ENCODE measurements at places on chromosomes 2 and 18. TPM values are rescaled to one million over a fixed set of nuclear protein-coding genes. Genes with fewer than 3 reads are reported as not detected.

The UGT1A4 gene
- not detected for total RNA-seq

DNA sequence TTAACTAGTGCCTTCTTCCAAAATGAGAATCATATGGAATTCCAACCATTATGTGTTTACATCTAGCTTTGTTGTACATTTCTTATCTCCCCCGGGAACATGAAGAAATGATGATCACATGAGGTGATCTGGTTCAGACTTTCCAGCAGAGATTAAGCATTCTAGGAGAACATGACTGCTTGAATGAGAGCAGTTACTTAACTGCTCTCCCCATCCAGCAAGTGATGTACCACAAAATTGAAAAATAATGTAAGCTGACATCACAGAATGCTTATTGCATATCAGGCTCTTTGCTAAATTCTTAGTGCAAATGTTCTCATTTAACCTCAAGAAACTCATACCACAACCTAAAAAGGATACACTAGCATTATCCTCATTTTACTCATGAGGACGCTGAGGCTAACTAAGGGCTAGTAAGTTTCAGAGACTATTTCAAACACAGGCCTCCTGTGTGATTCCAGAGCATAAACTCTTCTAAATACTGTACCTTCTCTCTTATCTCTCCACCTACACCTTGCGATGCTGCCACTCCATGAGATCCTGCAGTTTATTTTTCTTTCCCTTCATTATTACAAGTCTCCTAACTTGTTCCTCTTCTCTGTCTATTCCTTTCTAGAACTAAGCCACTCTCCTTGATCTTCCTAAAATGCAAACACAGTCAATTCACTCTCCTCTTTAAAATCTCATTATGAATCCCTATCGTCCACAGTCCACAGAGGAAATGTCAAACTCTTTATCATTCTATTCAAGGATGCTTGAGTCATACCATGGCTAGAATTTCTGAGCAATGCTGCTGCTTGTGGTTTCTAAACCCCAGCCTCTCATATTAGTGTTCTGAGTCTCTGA, 1224.8 kb upstream of the ZEB2 start:
- no peaks in the 10 kb centered on the region for H3K36me3 ChIP-seq
- no peaks in the 10 kb centered on the region for H3K27me3 ChIP-seq
- no peak for DNase-seq
- no peaks in the 10 kb centered on the region for H3K4me1 ChIP-seq
- H3K4me3 ChIP-seq, result no peak overlapping the region

- no peaks in the 10 kb centered on the region for H3K36me3 ChIP-seq
- no peak overlapping the region for H3K4me3 ChIP-seq
- no peak for DNase-seq
- no peaks in the 10 kb centered on the region for H3K27me3 ChIP-seq
- no peak overlapping the region for H3K27ac ChIP-seq
Measured at GRCh38 chr2:165305391-165306096, 66.3 kb downstream of the SCN2A start.

The TFCP2L1 gene
- 0.17 TPM for total RNA-seq

The MTIF2 gene
- 15.6 TPM for total RNA-seq

GRCh38 chr18:24015639-24016631, 1.4 kb downstream of the TTC39C start:
- peak overlapping the region; percentile 91 for H3K4me3 ChIP-seq
- peaks cover 12% of the 10 kb centered on the region for H3K36me3 ChIP-seq
- H3K27me3 ChIP-seq, result no peaks in the 10 kb centered on the region

DNA sequence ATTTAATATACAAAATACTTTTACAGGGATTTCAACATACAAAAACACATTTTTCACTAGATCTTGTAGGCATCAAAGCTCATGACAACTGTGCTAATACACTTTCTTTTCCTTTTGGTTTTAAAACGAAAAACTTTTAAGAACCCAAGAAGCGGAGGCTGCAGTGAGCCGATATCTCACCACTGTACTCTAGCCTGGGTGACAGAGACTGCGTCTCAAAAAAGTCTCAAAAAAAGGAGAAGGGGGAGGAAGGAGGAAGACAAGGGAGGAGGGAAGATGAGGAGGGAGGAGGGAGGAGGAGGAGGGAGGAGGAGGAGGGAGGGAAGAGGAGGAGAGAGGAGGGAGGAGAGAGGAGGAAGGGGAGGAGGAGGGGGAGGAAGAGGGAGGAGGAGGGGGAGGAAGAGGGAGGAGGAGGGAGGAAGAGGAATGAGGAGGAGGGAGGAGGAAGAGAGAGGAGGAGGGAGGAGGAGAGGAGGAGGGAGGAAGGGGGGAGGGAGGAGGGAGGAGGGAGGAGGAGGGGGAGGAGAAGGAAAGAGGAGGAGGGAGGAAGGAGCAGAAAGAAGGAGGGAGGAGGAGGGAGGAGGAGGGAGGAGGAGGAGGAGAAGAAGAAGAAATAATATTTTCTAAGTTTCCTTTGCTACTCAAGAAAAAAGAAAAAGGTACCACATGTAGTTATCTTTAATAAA, 13.8 kb downstream of the ROCK2 start:
- no peaks in the 10 kb centered on the region for H3K36me3 ChIP-seq
- DNase-seq, result no peak
- no peaks in the 10 kb centered on the region for H3K27me3 ChIP-seq
- H3K4me3 ChIP-seq, result no peak overlapping the region

GRCh38 chr2:168766600-168766999, 35.8 kb upstream of the NOSTRIN start:
- H3K4me3 ChIP-seq, result no peak overlapping the region
- no peaks in the 10 kb centered on the region for H3K4me1 ChIP-seq
- no peaks in the 10 kb centered on the region for H3K36me3 ChIP-seq

The TTN gene
- total RNA-seq, result 29.2 TPM

- no peak overlapping the region for H3K27ac ChIP-seq
- H3K4me1 ChIP-seq, result peaks cover 35% of the 10 kb centered on the region
- H3K27me3 ChIP-seq, result no peaks in the 10 kb centered on the region
- no peak overlapping the region for H3K4me3 ChIP-seq
- DNase-seq, result no peak
- no peaks in the 10 kb centered on the region for H3K36me3 ChIP-seq
Measured at GRCh38 chr2:241768251-241768711, 8.3 kb upstream of the GAL3ST2 start.

The REG1B gene
- not detected for total RNA-seq

GRCh38 chr2:31979956-31980355, 30.9 kb downstream of the MEMO1 start:
- no peaks in the 10 kb centered on the region for H3K27me3 ChIP-seq
- DNase-seq, result no peak
- H3K27ac ChIP-seq, result no peak overlapping the region
- no peak overlapping the region for H3K4me3 ChIP-seq
- H3K4me1 ChIP-seq, result peaks cover 11% of the 10 kb centered on the region
- H3K36me3 ChIP-seq, result peaks cover 5% of the 10 kb centered on the region

The GDF7 gene
- total RNA-seq, result 0.05 TPM

GRCh38 chr2:163692611-163693482, 43.0 kb downstream of the FIGN start:
- H3K36me3 ChIP-seq, result no peaks in the 10 kb centered on the region
- H3K4me3 ChIP-seq, result no peak overlapping the region
- no peaks in the 10 kb centered on the region for H3K4me1 ChIP-seq
- no peak overlapping the region for H3K27ac ChIP-seq

DNA sequence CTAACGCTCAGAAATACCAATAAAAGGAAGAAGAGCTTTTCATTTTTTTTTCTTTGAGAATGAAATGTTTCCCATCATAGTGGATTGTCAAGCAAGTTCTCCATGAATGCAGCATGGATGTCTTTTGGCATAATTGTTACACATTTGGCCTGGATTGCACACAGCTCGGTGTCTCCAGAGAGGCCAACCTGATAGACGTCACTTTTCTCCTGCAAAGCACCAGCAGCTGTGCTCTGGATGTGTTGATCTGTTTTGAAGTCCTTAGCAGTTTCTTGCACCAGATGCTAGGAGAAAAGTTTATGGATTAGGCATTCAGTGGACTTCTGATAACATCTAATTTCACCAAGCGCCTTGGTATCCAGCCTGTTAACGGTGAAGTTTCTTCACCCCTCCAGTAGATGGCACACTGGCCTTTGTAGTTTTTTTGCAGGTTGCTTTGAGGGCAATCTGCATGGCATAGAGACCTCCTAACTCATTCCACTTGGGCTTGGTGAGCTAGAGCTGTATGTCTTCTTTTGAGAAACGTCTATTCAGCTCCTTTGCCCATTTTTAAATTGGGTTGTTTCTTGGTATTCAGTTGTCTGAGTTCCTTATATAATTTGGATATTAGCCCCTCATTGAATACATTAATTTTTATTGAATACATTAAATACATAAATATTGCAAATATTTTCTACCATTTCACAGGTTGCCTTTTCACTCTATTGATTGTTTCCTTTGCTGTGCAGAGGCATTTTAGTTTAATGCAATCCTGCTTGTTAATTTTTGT, 59.7 kb downstream of the PTH2R start:
- H3K4me3 ChIP-seq, result no peak overlapping the region
- H3K4me1 ChIP-seq, result no peaks in the 10 kb centered on the region
- DNase-seq, result no peak
- H3K27me3 ChIP-seq, result no peaks in the 10 kb centered on the region

GRCh38 chr2:46657042-46657504, 177.7 kb downstream of the TMEM247 start:
- H3K27me3 ChIP-seq, result no peaks in the 10 kb centered on the region
- H3K4me1 ChIP-seq, result no peaks in the 10 kb centered on the region
- H3K36me3 ChIP-seq, result no peaks in the 10 kb centered on the region
- DNase-seq, result no peak
- H3K27ac ChIP-seq, result no peak overlapping the region

Data from CD4-positive, alpha-beta T cell (primary cell).